ENCODE measurements at places on chromosomes 7 and 10.

DNA sequence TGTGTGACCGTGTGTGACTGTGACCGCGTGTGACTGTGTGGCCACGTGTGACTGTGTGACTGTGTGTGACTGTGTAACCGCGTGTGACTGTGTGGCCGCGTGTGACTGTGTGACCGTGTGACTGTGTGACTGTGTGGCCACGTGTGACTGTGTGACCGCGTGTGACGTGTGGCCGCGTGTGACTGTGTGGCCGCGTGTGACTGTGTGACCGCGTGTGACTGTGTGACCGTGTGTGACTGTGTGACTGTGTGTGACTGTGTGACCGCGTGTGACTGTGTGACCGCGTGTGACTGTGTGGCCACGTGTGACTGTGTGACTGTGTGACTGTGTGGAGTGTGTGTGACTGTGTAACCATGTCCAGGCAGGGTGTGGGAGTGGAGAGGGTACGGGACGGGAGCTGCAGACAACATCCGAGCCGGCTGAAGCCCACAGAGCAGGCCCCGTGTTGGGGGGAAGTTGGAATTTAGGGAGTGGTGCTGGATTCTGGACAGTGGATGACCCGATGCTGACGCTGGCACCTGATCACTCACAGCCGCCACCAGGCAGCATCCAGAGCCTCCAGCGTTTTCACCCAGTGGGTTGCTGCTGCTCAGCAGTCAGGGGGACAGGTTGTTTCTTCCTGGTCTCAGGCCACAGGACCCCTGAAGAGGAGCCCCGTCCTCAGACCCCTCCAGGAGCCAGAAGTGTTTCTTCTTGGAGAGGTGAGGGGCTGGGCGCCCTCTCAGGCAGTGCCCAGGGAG lies 503.5 kb downstream of the DNAJB6 start:
- no peak for DNase-seq

- no peak for DNase-seq
Observed at GRCh38 chr7:106767078-106767477, 98.0 kb upstream of the PIK3CG start.

GRCh38 chr7:44290252-44290620 lies 35.2 kb downstream of the CAMK2B start:
- peak; percentile 6 for DNase-seq

GRCh38 chr10:96130326-96130995 lies 364 bp downstream of the ZNF518A start:
- peak; percentile 61 for DNase-seq

DNA sequence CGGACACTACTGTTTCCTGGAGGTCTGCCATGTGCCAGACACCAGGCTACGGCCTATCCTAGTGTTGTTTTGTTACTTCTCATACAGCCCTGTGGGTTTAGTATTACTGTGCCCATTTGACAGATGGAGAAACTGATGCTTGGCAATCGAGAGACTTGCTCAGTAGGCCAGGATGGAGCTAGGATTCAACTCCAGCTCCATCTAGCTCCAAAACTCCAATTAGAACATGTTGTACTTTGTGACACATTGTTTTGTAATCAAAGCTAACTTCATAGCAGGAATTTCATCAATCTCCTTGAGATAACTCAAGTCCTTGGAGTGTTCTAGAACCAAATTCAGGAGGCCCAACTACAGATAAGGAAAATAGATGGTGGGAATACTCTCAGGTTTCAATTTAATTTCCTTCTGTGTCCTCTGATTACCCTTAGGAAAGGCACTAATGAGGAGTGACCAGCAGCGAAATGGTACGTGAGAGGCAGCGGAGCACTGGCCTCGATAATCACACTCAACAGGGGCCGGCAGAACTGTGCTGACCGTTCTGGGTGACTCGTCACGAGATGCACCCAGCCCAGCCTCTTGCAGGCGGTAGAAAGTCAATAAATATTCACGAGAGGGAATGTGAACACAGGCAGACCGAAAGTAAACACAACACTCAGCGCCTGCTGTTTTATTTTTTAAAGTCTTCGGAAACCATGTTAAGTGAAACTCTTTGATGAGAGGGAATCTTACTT lies 269.6 kb upstream of the NEBL start:
- no peak for DNase-seq

DNA sequence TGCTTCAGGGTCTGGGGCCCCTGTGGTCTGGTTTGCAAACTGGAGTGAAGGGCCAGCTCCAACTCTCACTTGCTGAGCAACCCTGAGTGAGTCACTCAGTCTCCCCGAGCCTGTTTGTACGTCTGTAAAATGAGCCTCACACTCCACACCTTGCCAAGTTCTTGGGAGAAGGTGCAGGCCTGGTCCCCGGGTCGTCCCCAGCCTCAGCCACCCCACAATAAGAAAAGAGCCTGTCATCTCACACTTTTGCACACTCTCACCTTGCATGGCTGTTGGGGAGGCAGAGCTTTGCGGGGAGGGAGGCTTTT lies 5.2 kb downstream of the GRIFIN start:
- no peak for DNase-seq

DNA sequence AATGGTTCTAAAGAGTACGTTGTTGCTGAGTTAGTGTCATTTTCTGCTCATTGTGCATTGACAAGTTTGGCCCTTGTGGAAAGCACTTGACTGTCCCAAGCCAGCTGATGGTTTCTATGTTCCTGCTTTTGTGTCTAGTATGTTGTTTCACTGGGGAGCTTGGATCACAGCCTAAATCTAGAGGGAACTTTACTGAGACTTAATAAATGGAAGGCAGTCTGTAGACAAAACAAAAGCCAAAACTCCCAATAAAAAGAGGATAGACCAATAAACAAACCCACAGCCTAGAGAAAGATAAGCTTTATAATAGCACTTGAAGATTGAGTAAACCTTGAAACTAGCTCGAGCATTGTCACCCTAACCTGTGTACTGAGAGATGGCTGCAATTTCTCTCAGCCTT lies 196.8 kb downstream of the ADRA2A start:
- DNase-seq = no peak

GRCh38 chr10:8260645-8261044 lies 206.2 kb downstream of the GATA3 start:
- DNase-seq = no peak

DNA sequence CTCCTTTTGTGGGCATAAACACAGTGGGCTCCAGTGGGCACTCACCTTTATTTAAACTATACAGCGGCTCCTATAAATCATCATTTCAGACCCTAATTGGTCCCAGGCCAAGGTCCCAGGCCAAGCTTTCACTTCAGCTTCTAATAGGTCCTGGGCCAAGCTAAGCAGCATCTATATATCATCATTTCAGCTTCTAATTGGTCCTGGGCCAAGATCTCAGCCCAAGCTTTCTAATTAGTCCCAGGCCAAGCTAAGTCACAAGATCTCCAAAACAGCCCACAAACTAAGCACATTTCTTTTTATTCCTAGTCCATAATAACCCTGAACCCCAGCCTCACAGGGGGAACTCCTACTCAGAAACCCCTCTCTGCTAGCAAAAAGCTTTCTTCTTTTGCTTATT lies 47.1 kb downstream of the ZNF680 start:
- DNase-seq = no peak

GRCh38 chr7:119664601-119665000 lies 608.4 kb upstream of the KCND2 start:
- no peak for DNase-seq

DNA sequence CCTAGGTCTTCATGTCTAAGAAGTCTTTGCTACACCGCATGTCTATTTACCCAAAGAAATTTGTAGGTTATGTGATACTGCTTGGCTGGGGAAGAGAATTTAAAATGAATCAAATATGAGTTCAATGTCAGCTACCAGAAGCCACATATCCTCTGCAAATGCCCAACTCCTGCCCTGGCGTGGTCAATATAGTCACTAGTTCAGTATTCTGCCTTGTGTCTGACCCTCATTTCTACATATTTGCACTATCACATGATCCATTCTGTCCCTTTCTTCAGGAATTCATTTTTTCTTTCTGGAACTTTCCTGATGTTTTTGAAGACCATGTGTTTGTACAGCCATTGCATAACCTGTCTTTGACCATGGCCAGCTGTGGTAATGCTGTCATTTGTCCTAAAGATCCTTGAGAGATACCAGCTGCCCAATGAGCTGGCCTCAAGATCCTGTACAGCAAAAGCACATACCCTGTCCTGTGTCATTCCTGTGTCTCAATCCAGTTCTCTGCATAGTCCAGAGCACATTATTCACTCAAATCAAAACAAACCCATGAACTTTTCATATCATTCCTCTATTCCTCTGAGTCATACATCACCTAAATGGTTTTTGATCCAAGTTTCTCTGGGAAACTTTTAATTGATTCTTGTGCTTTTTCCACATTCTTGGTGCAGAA lies 524.5 kb downstream of the PARD3 start:
- DNase-seq = no peak

DNA sequence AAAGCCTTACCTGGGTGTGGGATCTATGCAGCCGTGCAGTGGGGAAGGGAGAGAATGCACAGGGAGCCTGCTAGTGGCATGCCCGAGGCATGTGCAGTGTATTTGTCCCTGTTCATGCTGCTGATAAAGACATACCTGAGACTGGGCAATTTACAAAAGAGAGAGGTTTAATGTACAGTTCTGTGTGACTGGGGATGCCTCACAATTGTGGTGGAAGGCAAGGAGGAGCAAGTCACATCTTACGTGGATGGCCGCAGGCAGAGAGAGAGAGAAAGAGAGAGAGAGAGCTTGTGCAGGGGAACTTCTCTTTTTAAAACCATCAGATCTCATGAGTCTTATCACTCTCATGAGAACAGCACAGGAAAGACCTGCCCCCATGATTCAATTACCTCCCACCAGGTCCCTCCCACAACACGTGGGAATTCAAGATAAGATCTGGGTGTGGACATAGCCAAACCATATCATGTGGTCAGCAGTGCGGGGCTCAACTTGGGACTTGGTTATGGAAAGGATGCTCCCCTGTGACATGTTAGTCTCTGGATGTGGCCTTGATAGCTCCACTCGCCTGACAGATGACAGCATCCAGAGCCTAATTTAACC lies 128.9 kb downstream of the DOCK1 start:
- no peak for DNase-seq

GRCh38 chr10:106592396-106592795 lies 572.1 kb downstream of the SORCS1 start:
- no peak for DNase-seq

GRCh38 chr7:44534501-44534900 lies 6.6 kb downstream of the NPC1L1 start:
- peak; percentile 80 for DNase-seq

DNA sequence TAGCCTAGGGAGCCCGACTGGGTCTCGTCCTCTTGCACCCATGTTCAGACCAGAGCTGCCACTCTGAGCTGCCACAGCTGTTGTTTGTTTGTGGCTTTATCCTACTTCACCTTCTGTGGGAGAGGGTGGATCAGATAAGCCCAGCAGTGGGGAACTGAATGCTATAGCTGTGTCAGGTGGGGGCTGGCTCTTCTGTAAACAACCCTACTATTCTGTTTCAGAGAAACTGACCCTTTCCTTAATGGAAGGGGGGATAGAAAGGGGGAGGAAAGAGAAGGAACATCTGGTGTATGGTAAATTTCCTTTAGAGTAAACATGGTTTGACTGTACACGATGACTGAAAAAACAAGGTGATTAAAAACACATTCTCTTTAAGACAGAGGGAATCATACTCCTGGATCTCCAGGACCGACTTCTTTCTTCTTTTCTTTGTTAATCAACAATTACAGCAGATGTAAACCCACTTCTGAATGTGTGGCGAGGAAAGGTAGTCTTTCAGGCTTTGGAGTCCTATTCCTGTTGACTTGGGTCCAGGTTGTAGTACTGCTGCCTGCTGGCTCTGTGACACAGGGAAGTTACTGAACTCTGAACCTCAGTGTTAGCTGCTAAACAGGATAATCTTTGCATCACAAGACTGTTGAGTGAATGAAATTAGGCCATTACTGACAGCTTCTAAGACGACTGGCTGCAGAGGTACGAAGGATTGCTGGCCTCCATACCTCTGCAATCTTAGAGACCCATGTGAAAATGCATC lies 6.0 kb downstream of the PRXL2A start:
- DNase-seq = no peak

DNA sequence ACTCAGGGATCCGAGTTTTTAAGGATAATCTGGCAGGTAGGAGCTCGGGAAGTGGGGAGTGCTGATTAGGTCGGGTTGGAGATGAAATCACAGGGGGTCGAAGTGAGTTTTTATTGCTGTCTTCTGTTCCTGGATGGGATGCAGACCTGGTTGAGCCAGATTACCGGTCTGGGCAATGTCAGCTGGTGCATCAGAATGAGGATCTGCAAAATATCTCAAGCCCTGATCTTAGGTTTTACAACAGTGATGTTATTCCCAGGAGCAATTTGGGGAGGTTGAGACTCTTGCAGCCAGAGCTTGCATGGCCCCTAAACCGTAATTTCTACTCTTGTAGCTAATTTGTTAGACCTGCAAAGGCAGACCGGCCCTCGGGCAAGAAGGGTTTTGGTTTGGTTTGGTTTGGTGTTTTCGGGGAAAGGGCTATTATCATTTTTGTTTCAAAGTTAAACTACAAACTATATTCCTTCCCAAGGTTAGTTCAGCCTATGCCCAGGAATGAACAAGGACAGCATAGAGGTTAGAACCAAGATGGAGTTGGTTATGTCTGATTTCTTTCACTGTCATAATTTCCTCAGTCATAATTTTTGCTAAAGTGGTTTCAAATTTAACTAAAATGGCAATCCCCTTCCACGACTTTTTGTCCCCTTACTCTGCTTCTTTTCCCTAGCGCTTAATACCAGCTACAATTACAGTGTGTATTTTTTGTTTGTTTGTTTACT lies 20.6 kb upstream of the PIK3CG start:
- DNase-seq = no peak

- no peak for DNase-seq
Observed at GRCh38 chr10:128927497-128928161, 539.4 kb upstream of the MGMT start.

DNA sequence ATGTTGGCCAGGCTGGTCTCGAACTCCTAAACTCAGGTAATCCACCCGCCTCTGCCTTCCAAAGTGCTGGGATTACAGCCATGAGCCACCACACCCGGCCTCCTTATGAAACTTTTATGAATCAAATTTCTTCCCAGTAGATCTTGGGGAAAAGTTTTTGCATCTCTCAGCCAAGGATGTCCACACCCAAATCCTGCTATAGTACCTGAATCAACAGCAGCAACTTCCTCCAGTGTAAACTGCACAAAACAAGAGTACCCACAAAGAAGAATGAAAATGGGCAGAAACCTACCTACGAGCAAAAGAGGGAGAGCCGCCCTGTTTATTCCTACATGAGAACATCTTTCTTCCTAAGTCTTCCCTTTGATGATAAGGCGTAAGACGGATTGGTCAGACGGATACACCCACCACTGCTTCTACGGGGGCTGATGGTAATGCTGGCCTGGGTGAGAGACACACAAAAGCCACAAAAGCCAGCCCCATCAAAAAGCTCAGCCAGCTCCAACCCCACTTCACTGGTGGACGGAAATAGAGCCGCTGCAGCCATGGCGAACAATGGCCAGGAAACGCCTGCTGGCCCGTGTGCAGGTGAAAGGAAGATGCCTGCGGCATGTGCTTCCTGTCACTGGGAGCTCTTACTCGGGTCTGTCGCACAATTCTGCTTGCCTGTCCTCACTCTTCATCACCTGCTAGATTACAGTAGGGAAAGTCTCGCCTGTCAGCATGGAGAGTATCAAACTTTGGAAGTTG lies 10.4 kb downstream of the JCAD start:
- no peak for DNase-seq

- DNase-seq = no peak
Observed at GRCh38 chr7:3847336-3847735, 546.3 kb downstream of the SDK1 start.
